IPS DF 6.9 (cell line): ENCODE measurements at places on chromosomes 13 and 19.

DNA sequence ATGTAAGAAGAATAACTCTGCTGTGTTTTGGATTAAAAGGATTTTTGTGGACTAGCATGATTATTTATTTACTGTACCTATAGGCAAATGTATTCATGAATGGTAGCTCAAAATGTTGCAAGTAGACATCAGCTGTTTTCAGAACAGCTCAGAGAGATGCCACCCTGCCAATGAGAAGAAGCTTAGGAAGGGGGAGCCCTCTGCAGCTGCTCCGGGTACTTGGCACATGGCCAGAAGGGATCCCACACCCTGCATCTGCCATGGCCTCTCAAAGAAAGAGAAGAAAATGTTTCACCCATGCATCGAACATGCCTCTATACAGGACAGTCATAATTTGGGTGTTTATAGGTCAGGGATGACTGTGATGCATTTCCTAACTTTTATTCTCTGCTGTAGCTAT, 30.5 kb upstream of the MBNL2 start:
- DNase-seq: no peak

- no peak for DNase-seq
Observed at GRCh38 chr13:101346161-101346560, 70.1 kb downstream of the NALCN start.

DNA sequence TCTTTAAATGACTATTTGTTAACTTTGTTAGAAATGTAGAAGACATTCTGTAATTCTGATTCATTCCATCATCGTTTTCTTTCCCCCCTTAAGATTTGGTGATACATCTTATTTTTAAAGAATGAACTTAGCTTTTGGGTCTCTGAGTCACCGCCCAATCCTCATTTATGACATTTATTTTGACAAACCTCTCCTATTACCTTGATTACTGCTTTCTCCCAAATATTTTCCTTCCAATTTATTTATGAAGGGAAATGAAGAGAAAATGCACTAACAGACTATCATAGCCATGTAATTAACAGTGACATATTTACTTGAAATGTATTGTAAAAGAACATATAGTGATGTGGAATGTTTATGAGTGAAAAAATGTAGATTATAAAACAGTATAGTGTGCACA, 241.6 kb downstream of the DCLK1 start:
- no peak for DNase-seq

GRCh38 chr13:103184413-103184812, 118.2 kb upstream of the SLC10A2 start:
- DNase-seq: no peak
